ENCODE measurements at places on chromosomes 6 and 20.

- DNase-seq: no peak
Observed at GRCh38 chr6:30881392-30882203, 2.7 kb upstream of the DDR1 start.

DNA sequence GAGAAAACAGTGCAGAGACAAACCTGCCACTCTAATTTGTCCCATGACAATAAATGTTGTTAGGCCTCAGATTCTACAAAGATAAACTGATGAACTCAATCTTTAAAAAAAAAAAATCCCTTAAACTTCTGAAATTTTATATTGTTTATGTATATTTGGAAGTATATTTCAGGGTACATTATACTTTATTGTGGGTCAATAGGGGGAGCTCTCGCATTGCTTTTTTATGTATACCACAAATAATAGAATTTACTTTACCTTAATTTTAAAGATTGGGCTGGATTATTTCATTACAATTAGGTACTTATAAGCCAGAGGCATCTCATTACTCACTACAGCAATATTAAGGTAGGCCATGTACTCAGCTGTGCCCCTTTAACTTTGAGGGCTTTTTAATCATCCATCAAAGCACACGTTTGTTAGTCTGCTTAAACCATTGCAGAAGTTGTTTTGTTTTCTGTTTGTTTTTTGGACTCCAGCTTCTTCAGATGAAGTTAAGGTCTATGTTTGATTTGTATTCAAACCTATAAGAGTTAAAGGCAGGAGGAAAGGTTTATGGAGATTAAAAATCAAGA is 56.3 kb upstream of the EYA4 start:
- peak; percentile 35 for DNase-seq

DNA sequence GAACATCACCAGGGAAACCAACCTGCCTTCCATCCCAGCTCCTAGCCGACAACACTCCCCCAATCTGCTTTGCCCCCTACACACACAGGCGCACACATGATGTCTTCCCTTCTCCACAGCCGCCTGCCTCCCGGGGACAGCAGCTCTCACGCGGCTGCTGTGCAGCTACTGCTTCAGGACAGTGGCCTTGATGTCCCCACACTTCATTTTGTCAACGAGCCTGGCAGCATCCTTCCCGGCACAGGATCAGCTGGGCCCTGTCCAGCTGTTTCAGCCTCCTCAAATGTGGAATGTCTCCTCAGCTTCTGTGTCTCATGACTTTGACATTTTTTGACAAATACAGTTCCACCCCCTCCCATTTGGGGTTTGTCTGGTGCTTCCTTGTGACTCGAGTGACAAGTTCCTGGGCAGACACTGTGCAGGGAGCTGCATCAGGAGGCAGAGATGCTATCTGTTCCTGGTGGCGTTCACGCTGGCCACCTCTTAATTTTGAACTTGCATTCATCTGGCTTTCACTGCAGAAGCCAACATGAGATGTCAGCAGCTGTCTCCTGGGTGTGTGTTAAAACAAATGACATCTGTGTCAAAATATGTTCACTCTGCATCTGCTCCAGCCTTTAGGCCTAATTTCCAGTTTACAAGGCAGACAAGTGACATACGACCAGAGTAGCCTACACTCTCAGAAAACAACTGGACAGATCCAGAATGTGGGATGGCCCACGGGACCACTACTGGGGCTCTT is 57.2 kb downstream of the GINS1 start:
- DNase-seq: no peak

- DNase-seq: no peak
Observed at GRCh38 chr6:6152060-6152459, 145.3 kb upstream of the NRN1 start.

DNA sequence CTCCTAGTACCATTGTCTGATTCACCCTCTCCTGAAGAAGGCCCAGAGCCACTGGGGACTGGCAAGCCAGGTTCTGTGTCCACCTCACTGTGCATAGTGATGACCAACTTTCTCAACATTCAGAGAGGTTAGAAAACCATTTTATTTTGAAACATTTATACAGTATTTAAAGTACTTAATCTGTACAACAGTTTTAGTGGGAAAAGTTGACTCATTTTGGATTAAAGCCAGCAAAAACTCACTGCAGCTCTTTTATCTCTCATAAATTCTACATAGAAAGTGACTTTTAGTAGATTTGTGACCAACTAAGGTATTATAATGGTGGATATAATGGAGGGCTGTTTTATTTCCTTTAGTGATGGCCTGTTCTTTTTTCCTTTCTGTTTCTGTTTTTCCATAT is 9.7 kb downstream of the TULP4 start:
- no peak for DNase-seq

DNA sequence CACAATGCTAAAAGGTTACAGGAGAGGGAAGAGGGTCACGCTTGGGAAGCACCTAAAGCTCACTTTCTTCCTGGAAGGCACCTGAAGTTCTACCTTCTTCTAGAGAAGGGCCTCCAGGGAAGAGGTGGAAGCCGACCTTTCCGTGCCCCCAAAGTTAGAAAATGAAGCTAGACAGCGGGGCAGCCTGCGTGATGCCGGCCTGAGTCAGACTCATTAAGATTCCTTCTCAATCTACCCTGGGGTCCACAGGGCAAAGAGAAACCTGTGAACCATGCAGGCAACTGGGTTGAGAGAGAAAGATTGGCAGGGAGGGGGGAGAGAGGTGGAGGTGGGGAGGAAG is 54.8 kb upstream of the CCDC167 start:
- DNase-seq: no peak

GRCh38 chr20:19935842-19936241 is 81.3 kb upstream of the NAA20 start:
- no peak for DNase-seq

GRCh38 chr6:169174516-169175359 is 78.9 kb downstream of the THBS2 start:
- no peak for DNase-seq
